ENCODE measurements at places on chromosomes 11 and 22.

DNA sequence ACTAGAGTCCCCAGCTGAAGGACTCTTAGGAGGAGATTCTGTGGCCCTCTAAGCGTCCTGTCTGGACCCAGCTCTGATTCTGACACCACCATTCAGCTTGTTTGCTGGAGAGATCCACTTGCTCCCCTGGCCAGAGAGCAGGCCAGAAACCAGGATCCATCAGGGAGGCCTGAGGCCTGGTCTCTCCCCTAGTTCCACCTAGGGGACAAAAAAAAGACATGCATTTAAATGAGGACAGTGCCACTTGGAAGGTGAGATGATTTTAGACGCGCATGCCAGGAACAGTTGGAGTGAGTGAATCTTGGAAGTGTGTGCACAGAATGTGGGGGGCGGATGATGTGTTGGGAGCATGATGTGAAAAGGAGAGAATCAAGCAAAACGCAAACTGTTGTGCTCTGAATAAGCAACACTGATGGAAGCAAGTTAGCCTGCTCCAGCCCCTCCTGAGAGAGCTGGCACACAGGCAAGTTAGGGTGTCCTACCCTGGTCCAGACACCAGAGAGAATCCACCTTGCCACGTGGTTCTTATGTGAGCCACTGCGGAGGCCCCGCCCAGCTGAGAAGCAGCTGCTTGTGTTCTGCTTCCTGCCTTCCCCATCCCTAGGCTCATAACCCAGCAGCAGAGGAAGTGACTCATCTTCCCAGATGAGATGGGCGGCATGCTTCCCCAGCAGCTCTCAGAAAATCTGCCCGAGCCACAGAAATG is 8.0 kb upstream of the SLCO2B1 start:
- no peak for DNase-seq

- DNase-seq = no peak
Observed at GRCh38 chr11:118184784-118185579, 8.5 kb upstream of the SCN2B start.

DNA sequence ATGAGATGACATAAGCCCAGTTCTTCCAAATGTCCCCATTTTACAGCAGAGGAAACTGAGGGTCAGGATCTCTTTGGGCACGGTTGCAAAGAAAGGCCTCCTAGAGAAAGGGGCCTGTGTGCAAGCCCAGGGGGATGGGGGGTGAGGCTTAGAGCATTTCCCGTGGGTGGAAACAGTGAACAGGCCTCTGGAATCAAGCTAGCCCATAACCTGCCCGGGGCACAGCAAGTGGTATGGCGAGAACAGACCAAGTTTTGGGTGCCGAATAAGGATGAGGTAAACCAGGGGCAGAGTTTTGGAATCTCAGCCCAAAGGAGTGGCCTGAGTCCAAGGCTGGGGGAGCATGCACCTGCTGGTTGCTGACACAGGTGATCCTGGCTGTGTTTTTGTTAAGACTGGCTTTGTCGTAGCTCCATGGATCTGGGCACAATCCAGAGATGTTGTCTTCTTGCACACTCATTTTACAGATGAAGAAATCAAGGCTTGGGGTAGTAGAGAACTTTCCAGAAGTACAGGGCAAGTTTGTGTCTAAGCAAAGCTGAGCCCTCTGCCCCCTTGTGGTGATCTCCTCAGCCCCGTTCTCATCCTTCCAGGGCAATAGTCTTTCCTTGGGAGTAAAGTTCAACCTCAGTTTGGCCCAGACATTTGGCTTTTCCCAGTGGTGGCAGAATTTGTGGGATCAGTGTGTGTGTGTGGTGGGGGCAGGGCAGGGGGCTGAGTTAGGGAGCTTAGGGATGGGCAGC is 53.5 kb upstream of the MYEOV start:
- DNase-seq = no peak

DNA sequence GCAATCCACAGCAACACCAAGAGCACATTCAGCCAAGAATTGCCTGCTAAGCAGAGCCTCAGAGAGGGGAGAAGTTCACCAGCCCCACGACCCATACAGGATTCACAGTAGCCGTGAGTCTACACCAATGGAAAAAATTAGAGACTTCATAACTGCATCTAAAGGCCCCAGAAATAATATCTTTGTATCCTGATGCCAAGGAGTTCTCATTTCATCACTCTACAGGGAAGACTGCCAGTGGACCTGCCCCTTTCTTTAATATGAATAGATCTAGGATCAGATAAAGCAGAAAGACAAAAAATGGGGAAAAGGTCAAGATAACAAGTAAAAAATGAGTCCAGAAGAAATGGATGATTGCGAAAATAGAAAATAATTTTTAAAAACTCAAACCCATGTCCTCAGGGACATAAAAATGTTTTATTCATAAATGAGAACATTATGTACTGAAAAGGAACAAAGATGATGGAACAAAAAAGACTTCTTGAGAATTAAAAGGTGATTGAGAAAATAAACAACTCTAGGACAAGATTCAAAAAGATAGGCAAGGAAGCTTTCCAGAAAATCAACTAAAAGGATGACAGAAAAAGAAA is 9.5 kb downstream of the APOL3 start:
- DNase-seq = no peak

GRCh38 chr11:126039485-126040271 is 23.0 kb downstream of the CDON start:
- DNase-seq = no peak

DNA sequence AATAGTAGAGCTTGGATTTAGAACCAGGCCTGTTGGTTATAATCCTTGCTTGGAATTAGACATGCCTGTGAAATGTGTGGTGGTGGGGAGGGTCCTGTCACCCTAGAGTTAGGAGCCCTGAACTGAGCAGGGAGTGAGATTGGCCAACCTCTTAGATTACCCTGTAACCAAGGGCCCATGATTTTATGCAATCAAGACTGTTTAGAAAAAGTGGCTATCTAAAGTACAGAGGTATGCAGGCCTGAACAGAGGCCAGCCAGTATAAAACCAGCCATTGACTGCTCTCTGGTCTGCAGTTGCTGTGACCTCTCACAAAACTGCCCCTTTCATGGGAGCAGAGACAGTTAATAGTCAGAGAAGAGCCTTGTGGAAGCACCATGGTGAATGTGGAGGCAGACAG is 36.2 kb downstream of the SERPINH1 start:
- DNase-seq = no peak

DNA sequence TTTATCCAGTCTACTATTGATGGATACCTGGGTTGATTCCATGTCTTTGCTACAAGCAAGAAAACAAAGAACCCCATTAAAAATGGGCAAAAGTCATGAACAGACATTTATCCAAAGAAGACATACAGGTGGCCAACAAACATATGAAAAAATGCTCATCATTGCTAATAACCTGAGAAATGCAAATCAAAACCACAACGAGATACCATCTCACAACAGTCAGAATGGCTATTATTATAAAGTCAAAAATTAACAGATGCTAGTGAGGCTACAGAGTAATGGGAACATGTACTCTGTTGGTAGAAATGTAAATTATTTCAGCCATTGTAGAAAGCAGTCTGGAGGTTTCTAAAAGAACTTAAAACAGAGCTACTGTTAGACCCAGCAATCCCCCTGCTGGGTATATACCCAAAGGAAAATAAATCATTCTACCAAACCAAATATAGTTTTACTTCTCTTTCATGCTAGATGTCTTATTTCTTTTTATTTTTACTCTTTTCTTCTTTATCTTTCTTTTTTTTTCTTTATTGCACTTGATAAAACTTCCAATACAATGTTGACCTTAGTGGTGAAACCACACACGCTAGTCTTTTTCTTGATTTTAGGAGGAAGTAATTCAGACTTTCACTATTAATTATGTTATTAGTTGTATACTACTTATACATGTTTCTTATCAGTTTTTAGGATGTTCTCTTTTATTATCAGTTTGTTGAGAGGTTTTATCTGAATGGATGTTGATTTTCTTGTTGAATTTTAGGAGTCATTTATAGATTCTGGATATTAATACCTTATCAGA is 14.3 kb downstream of the TRIM22 start:
- DNase-seq = no peak

DNA sequence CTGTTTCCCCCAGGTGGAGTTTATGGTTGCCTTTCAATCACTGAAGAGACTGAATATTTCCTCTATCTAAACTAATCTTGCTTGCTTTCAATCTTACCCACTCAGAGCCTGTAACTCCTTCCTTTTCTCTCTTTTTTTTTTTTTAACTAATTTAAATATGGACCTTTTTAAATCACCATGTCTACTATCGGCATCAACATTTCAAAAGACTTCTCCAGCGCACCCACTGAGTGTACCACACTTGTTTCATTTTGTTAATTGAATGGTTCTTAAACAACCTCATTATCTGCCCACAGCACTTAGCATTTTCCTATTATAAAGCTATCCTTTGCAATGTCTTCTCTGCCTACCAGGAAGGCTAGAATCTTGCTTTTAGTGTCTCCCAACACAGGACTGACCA is 1212.5 kb downstream of the LRRC4C start:
- no peak for DNase-seq

GRCh38 chr11:46102843-46103242 is 18.4 kb downstream of the PHF21A start:
- DNase-seq = no peak

DNA sequence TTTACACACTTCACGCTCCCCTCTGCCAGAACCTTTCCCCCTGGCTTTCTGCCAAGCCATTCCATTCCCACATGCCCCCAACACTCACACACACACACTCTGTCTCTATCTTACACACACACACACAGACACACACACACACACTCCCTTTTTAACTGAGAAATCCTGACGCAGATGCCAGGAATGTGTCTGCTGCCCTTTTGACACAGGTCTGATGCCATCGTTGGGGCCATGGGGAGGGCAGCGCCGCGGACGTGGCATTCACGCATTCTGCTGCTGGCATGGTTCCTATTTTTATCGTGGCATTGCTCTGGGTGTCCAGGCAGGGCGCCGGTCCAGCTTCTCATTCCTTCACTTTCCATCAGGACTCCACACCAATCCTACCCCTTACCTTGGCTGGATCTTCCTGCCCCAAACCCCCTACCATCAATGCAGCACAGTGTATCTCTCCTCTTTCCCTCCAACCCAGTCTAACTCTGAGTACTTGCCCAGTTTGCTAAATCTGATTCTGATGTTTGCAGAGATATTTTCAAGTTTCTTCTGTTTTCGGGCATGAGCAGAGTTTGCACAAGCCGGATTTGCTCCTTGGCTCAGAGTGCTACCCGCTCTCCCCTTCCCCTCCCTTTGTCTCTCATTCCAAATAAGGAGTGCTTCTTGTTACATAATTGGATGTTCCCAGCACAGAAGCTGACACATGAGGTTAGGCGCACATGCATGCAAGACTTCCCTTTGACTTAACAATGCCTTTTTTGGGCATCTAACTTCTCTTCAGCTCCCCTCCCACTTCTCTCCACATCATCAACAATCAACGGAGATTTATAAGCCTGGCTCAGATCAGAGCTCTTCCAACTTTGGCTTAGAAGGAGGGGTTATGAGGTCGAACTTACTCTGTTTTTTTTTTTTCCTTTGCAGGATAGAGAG is 18.8 kb downstream of the SNX19 start:
- no peak for DNase-seq

GRCh38 chr11:116072133-116072532 is 567.9 kb upstream of the CADM1 start:
- no peak for DNase-seq

DNA sequence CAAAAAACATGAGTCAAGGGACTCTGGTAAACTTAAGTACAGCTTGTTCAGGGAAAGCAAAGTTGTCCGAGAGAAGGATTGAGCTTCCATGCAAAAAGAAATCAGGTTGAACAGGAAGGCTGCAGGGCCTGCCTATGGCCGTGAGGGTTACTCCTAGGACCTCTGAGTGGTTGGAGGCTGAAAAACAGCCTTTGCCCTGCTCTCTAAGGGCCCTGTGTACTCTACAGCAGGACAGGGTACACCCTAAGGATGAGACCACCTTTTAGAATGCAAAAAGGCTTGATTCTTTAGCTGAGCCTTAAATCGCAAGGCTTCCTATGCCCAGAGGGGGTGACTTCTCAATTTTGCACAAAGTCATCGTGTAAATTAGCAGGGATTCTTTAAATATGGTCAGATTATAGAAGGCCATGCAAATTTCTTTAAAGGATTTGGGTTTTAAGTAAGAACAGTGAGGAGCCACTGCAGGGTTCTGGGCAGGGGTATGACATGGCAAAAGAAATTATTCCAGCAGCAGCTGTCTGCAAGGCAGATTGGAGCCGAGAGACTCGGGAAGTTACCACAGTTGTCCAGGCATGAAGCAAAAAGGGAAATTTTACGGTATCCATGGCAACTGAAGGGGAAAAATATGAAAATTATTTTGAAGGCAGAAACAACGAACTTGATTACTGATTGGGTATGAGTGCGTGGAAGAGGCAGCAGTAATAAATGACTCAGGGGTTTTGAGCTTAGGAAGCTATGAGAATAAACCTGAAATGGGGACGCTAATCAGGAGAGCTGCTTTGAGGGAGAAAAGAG is 91.8 kb downstream of the FAM76B start:
- no peak for DNase-seq

All from NCI-H524 (cell line).